ENCODE measurements at places on chromosomes 4 and X.

GRCh38 chrX:141164406-141164805, 12.5 kb downstream of the LDOC1 start:
- no peak for DNase-seq

- no peak for DNase-seq
Observed at GRCh38 chrX:46628460-46629371, 55.2 kb downstream of the CHST7 start.

DNA sequence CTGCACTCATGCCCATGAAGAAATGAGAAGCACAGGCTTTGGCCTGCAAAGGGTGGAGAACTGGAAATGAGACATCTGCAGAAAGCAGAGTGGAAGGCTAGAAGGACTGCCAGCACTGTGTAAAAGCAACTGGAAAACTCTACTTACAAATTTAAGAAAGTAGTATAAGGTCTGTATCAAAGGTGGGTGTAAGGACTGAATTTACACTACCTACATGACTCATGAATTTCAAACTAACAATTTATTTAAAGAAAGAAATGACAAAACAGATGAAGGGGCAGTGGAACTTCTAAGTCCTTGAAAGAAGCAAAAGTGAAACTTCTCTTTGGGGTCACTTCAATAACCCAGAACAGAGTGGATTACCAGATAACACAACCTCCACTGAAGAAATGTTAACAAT, 71.2 kb downstream of the SLC10A7 start:
- DNase-seq: no peak

DNA sequence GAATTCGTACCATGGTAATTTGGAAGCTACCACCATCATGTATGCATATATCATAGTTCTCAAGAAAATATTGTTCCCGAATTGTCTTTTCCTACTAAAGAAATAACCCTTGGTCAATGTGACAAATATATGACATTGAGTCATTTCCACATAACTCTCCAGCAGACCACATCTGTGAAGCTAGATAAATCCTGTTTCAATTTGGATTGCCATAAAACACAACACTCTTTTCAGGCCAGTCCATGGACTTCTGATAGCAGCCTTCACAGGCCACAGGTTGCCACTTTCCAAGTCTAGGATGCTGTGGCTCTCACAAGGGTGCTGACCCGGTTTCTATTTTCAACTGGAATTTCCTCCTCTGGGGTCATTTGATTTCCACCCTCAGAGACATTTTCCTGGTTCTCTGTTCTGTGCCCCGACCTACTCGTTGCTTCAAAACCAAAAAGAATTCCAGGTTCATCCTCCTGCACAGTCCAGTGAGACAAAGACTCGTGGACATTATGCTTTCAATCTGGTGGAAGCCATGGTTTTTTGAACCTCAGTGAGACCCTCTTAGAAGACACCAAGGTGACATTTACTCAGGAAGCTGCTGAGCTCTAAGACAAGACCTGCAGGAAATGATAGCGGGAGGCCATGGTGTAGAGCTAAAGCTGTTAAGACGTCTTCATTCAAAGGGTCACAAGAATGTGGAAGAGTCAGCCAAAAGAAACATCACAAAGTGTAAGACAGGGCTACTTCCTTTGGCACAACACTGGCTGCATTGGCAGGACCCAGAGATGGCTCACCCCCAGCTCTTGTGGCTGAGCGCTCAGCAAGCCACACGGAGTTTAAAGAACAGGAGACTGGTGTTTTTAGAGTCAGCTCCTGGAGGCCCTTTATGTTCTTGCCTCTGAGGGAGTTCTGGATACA, 119.8 kb downstream of the AMELX start:
- no peak for DNase-seq

- DNase-seq: no peak
Observed at GRCh38 chr4:182973511-182973911, 56.3 kb upstream of the DCTD start.

GRCh38 chr4:10105421-10105820, 11.2 kb downstream of the WDR1 start:
- DNase-seq: no peak

DNA sequence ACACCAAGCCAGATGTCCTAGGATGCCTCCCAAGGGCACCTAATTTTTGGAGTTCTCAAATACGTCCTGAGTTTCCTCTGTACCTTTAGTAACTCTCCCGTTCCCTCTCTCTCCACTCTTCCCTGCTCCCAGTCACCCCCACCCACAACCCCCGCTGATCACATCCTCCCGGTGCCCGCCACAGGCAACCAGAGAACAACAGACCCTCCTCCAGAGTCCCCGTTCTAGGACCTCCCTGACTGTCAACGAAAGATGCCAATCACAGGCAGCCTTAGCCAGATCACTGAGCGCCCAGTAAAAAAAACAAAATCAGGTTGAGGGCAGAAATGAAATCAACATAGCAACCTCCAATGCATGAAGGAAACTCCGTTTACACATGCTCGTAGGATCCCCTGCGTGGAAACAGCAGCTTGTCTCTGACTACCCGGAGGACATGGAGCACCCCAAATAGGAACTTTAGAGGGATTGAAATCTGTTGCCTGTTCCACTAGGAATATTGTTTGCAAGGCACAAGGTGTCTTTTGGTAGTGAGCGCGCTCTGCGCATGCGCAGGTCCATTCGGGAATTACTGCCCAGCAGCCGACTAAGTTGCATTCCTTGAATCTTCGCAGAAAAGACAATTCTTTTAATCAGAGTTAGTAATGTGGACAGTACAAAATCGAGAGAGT, at the start of gene GABRB1:
Gene GABRB1, plus strand, starts transcription at position 557 of the 668 bp plus-strand sequence.
- no peak for DNase-seq

DNA sequence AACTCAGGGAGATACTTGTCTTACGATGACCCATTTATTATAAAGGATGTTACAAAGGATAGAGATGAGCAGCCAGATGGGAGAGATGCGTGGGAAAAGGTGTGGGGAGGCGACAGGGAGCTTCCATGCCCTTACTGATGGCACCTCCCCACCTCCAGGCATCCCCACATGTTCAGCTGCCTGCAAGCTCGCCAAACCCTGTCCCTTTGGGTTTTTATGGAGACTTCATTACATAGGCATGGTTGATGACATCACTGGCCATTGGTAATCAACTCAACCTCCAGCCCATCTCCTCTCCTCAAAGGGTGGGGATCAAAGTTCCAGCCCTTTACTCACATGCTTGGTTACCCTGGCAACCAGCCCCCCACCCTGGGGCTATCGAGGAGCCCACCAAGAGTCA, 29.4 kb upstream of the SLC2A9 start:
- no peak for DNase-seq

GRCh38 chr4:126888968-126889367, 743.8 kb upstream of the INTU start:
- no peak for DNase-seq

DNA sequence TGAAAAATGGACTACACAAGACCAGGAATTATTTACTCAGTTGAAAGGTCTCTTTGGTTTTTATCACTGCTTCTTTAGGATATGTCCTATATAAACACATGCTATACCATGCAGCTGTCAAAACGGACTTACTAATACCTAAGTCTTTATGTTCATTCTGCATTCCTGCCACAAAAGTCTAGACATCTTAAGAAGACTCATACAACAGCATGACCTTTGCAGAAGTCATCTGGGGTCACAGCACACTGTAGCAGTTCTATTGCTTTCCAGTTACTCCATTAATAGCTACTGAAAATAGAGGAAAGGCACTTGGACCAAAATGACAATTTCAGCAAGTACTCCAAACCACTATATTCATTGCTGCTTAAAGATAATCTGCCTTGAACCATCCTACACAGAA, 53.2 kb downstream of the DDX60 start:
- no peak for DNase-seq

GRCh38 chrX:39674490-39675161, 423.1 kb downstream of the BCOR start:
- no peak for DNase-seq

DNA sequence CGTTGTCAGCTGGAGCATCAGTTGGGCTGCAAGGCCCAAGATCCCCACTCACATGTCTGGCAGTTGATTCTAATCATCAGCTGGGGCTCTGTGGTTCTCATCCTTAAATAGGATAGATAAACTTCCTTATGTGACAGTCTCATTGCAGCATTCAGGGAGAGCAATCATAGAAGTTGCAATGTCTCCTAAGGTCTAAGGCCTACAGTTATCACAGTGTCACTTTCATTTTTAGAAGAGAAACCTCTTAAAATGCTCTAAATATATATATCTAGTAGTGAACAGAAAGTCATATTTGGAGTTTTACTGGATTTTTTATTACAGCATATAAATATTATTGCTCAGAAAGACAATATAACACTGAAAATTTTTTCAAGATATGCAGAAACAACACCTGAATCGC, 226.0 kb upstream of the PPP1R2C start:
- no peak for DNase-seq

DNA sequence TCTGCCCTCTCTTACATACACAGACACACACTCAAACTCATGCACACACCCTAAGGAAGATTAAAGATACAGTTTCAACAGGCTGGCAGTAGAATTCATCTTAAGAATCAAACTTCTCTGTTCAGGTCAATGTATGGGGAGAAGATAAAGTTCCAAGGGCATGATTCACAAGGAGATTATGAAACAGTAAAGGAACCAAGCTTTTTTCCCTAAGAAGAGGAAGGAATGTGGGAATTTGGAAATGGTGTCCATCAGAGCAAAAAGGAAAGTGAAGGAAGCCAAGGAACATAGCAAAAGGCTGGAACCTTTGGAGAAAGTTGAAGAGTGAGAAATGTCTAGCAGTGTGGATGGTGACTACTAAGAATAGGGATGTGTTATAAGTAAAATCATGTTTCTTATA, 191.0 kb upstream of the NPY2R start:
- no peak for DNase-seq

DNA sequence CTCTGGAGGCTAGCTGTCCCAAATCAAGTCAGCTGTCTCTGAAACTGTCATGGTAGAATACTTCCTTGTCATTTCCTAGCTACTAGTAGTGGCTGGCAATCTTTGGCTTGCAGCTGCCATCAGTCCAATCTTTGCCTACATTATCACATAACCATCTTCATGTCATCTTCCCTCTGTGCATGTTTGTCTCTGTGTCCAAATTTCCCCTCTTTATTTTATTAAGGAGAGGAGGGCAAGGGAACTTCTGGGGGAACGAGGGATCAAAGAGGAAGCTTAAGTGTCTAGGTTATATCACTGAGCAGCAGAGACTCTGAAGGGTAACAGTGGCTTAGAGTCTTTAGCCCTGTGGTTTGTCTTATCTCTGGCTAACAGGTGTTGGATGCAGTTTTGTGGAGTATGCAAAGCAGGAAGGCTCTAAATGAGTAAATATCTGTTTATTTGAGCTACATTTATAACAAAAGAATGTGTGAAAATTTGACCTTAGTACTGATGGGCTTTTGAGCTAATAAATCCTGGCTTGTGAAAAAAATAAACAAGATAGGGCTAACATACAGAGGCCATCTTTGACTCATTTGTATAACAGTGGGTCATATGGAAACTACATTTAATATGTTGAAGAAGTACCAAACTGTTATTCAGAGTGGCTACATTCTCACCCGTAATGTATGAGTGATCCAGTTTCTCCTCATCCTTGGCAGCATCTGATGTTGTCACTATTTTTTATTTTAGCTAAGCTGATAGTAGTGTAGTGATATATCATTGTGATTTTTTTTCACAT, 49.4 kb upstream of the ENOX2 start:
- DNase-seq: no peak

DNA sequence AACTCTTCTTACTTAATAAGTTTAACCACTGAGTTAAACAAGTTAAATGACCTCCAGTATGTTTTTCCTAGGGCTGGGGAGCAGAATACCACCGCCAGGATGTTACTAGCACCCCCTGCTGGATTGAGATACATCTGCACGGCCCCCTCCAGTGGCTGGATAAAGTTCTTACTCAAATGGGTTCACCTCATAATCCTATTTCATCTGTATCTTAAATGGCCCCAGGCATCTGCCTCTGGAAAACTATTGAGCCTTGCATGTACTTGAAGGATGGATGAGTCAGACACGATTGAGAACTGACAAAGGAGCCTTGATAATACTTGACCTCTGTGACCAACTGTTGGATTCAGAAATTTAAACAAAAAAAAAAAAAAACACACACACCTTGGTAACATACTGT, 61.5 kb upstream of the MMAA start:
- peak; percentile 6 for DNase-seq

DNA sequence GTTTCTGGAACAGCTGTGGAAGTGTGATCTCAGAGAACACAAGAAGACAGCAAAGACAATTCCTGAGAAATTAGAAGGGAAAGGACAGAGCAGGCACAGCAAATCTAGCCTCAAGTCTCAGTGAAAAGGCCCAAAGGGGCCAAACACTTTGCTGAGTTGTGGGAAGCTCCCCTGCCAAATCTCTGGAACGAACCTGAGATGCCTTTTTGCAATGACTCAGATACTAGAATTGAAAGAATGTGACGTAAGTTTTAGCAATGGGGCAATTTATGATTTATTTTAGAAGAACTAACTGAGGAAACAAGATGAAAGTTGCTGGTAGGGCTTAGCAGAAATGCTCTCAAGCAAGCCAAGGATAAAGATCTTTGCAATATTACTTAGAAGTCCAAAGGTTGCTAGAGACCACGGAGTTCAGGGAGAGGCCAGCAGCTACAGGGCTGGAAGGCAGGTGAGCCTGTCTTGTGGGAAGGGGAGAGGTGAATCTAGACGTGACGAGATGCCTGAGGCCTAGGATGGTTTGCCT, 92.8 kb downstream of the AMELX start:
- no peak for DNase-seq

GRCh38 chrX:151448509-151448908, 51.5 kb downstream of the VMA21 start:
- no peak for DNase-seq

DNA sequence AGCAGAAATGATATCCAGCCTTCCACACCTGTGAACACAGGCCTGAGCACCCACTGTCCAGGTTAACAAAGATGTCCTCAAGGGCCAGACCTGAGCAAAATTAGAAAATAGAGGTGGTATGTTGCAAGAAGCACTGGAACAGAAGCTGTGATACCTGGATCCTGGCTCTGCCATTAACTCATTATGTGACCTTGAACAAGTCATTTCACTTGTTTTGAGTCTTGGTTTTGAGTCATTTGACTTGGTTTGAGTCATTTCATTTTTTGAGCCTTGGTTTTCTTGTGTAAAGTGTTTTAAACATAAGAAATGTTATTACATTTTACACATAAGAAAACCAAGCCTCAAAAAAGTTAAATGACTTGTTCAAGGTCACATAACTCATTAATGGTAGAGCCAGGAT, 2.9 kb upstream of the NWD2 start:
- DNase-seq: no peak

DNA sequence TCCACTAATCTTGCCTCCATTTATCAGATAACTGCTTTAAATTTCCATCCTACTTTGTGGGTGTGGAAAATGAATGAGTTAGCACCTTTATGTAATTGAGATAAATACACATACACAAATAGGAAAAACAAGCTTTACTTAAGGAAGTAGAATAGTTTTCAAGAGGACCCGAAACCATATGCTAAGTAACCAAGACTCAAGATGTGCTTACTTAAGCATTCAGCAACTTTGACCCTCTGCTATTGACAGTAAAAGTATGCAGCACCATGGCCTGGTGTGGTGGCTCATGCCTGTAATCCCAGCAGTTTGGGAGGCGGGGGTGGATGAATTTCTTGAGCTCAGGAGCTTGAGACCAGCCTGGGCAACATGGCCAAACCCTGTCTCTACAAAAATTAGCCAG, 29.9 kb downstream of the RNF175 start:
- no peak for DNase-seq

GRCh38 chrX:105221374-105221773, 880 bp upstream of the TEX13A start:
- DNase-seq: no peak

Measured in stimulated activated CD8-positive, alpha-beta memory T cell treated with anti-CD3 and anti-CD28 coated beads, Interleukin-7, amount 100 ng/mL, for 1 hour (primary cell).